ENCODE measurements at places on chromosomes 16 and 17.

DNA sequence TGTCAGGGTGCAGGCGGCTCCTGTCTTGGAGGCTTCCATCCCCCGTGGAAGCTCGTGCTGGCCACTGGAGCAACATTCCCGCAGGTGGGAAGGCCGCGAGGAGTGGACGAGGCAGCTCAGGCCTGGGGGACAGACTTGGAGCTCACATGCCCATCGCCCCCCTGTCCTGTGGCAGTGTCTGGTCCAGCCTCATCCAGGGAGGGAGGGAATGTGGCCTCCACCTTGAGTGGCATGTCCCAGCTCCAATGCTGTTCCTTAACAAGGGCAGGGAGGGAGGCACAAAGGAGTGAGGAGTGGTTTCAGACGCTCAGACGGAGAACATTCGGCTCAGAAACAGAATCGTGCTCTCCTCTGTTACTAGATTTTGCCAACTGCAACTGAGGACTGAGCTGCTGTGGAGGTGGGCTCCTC is 159.4 kb upstream of the CHMP6 start:
- no peak for DNase-seq

GRCh38 chr16:88804552-88805339 is 1.2 kb downstream of the CDT1 start:
- no peak for DNase-seq

- no peak for DNase-seq
Measured at GRCh38 chr16:65441501-65441900, 319.6 kb upstream of the CDH11 start.

DNA sequence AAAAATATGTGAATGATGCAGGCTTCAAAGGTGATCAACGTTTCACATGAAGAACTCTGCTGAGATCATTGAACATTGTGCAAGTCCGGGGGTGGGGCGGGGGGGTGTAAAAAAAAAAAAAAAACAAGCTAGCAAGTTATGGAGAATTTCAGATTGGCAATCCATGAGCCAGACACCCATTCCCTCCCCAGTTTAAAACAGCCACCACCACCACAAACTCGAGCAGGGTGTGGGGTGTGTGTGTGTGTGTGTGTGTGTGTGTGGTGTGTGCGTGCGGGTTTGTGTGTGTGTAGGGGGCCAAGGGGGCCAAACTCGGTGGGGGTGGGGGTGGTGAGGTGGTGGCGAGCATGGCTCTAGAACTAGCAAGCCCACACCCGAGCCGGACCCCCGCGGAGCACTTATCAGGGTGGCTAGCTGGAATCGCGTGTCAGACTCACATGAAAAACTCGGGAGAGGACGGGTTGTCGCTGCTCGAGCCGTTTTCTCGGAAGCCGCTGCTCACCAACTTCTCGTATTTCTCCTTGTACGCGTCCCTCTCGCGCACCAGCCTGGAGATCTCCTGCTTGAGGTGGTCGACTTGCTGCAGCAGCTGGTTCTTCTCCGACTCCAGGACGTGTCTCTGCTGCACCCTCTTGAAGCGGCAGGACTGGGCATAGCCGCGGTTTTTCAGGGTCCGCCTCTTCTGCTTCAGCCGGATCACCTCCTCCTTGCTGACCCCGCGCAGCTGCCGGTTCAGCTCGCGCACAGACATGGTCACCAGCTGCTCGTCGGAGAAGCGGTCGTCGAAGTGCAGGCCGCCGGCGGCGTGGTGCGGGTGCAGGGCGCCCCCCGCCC is 2.0 kb downstream of the MAF start:
- DNase-seq: peak; percentile 77

DNA sequence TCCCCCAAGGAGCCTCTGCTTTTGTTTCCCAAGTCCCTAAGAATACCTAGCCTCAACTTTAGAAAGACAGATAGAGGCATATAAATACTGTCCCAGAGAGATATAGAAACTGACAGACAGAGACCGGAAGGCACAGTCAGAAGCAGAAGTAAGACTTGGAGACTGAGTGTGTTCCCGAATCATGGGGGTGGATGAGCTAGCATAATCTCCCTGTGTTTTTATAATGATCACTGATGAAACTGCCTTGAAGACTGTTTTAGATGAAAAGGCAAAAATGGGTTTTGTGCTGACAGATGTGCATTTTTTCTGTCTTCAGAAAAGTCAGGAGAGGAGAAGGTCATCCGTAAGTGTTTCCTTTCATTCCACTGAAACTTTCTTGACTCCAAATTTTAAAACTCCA is 8.3 kb upstream of the PSMD3 start:
- no peak for DNase-seq

DNA sequence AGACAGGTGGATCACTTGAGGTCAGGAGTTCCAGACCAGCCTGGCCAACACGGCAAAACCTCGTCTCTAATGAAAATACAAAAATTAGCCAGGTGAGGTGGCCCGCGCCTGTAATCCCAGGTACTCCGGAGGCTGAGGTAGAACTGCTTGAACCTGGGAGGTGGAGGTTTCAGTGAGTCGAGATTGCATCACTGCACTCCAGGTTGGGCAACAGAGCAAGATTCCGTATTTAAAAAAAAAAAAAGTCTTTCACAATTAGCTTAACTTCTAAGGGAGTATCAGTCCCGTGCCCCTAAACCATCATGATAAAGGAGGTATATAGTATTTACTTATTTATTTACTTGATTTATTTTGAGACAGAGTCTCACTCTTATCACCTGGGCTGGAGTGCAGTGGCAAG is 3.4 kb upstream of the MEFV start:
- no peak for DNase-seq

DNA sequence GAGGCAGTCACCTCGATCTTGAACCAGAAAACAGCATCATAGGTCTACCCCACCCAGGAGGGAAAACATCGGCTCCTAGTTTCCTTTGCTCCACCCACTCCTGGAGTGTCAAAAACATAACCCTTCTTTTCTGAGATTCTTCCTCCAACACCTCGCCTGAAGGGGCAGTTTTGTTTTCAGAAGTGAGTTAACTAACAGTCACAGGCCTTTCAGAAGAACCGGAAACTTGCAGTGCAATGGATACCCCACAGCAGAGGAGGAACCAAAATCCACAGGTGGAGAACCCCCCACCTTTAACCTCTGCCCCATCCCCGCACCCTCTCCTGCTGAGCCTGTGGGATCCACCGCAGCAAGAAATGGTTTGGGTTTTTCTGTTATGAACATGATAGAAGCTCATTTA is 7.8 kb upstream of the TEX2 start:
- DNase-seq: no peak

Measured in ureter (tissue), 1 donor.